ENCODE measurements at places on chromosomes 7 and 10.

- no peak for DNase-seq
Observed at GRCh38 chr7:19754521-19755116, 18.8 kb downstream of the TMEM196 start.

GRCh38 chr7:142313528-142313927 is 55.7 kb upstream of the PRSS58 start:
- no peak for DNase-seq

DNA sequence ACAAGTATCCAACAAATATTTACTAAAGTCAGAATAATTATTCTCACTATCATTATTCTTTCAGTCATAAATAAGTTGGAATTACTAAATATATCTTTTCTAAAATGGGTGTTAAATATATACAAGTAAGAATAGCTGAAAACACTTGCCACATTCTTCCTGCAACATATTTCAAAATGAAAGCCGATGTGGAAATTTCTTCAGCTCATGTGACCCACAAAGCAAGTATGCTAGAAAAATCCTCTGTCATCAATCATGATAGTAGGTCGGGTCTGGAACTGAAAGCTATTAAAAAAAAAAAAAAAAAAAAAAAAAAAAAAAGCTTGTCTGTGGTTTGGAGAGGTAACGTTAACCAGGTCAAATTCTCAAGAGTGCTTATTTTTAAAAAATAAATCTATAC is 344.7 kb downstream of the NEBL start:
- no peak for DNase-seq

DNA sequence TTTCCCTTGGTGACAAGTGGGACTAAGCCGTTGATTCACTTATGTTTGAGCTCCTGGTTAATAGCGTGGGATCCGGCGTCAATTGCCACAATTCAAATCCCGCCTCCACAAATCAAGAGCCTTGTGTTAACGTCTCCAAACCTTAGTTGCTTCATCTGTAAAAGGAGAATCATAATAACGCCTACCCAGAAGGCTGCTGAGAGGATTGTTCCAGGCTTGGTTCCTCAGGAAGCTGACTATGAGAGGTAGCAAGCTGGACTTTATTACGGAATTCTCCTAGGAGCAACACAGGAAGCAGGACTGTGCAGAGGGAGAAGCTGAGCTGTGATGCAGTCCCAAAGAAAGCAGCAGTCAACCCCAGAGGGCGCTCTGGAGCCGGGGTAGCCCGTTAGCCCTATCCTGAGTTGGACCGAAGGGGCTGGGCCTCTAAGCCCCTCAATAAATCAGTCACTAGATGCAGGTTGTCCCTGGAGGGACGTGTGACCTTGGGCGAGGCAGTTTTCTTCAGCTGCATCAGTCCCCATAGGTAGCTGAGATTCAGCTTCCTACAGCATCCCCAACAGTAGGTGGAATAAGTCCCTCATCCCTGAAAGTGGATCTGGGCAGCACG is 6.9 kb upstream of the BAG3 start:
- DNase-seq = no peak

DNA sequence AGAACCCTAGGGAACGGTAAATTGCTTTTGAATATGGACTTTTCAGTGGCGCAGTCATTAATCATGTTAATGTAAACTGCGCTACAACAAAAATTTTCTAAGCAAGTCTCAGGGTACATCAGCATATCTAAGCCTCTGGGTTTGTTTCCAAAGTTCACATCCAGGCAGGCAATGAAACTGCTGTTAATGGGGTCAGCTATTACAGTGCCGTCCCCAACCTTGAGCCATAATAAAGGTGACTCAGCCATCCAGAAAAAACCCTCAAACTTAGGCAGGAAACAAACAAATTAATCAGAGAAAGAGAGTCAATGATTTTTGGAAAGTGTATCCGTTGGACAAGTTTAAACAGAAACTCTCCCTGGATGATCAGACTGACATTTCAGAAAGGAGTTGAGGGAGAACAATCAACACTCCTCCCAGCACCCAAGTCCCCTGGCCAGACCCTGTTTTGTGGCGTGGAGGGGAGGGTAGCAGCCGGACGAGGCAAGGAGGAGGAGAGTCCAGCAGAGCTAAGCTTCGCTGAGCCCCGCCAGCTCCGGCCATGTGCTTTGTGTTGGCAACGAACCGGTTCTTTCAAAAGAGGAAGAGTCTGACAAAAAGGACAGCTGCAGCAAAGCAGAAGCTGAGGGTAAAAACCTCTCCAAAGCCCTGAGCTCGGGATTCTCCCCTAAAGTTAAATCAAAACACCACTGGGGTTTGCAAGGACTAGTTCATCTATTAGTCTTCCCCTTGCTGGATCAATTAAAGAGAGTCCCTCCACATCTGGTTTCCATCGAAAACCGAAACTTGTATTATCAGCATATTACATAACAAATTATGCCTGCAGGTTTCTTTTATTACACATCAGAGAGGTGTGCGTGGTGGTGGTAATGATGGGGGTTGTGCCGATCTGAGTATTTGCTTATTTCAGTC is 3.6 kb downstream of the FAM53B start:
- DNase-seq = no peak

- no peak for DNase-seq
Observed at GRCh38 chr10:69391158-69391557, 25.6 kb downstream of the TACR2 start.

DNA sequence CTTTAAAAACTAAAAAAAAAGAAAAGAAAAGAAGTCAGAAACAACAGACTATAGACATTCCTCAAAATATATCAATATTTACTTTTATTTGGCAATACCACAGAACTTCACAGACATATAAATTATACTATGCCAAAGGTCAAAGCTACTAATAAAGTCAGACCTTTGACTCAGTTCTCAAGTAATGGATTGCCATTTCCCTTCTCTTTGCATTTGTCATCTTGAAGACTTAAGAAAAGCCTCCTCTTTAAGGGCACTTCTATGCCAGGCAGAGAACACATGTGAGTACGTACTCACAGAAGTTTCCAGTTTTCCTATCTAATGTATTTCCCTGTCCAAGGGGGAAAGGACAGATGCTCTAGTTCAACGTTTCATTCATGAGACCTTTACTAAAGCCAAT is 37.6 kb downstream of the TNPO3 start:
- no peak for DNase-seq

GRCh38 chr10:72557362-72557761 is 68.5 kb downstream of the MICU1 start:
- DNase-seq = no peak

DNA sequence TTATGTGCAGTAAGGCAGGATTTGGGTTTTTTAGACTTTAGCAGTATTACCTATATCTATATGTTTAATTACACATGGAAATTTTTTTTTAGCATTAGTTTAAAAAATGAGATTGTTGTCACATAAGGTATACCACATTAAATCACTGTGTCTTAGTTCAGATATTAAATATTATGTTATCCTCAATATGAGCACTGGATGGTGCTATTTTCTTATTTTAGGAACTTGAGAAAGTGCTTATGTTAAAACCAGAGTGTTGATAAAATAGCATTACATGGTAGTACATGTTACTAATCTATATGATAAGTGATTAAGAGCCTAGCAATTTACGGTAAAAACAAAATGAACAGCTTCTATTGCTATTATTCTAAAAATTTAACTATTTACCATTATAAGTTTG is 28.8 kb downstream of the MIOS start:
- no peak for DNase-seq

GRCh38 chr7:129613016-129613337 is 1.5 kb downstream of the NRF1 start:
- DNase-seq = no peak

GRCh38 chr7:33916357-33917081 is 11.2 kb downstream of the BMPER start:
- DNase-seq = no peak

- no peak for DNase-seq
Observed at GRCh38 chr10:48336978-48337599, 30.6 kb downstream of the MAPK8 start.

- DNase-seq = peak; percentile 98
Observed at GRCh38 chr7:100965723-100966541, 3.4 kb upstream of the MUC12 start.

DNA sequence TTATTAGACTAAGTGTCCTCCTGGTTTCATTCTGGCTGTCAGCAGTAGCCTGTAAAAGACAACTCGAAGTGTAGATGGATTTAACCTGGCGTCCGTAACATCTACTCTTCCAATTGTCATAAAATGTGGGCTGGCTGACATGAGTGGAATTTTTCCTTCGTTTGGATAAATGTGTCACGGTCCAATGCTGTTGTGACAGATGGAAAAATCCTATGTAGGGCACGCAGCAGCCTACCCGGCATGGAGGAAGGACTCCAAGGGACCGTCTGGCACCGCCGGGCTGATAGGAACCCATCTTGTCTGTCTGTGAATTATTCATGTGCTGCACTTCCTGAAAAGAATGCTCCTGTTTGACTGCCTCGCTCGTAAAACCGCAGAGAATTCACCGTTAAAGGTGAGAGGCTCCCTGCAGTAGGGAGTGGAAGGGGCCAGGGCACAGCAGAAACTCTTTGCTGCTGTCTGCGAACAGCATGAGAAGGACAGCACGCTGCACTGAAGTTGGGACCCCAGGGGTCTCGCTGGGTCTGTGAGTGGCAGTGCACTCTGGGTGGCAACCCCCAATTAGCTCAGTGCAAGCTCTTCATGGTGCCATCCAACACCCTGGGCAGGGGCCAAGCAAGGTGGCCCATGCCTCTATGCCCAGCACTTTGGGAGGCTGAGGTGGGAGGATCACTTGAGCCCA is 1.6 kb upstream of the ORAI2 start:
- no peak for DNase-seq

DNA sequence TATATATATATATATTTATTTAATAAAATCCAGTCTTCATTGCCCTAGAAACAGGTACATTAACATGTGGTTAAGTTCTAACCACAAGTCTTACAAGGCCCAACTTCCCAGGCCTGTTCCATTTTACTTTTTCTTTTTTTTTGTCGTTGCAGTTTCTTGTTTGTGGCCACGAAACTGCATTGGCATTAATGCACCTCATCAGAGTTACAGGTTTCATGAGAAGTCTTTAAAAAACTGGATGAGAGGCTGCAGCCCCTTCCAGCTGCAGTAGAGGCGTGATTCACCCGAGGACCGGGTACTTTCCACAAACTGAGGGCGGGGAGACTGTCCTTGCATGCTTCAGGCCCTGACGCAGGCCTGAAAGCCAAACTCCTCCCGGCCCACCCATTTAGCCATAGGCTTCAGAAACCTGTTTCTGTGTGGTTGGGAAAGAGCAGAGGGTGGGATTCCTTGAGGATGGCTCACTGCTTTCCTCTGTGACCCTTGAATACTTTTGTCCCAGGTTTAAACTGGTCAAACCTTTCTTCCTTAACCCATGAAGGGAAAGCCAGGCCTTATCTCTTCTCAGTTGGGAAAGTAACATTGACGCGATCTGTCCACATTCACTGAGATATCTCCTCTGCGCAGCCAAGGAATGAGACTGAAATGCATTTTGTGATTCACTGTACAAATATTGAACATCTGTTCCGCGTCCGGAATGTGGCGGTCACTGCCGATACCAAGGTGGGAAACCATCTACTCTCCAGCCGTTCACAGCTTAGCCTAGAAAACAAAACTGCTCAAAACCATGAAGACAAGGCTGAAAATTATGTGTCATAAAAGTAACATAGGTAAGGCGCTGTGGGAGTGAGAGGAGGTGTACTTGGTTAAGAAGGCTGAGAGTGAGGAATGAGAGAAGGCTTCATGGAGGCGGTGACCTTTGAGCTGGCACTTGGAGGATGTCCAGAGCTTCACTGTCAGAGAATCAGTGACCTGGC is 311.7 kb downstream of the GATA3 start:
- DNase-seq = peak; percentile 22

DNA sequence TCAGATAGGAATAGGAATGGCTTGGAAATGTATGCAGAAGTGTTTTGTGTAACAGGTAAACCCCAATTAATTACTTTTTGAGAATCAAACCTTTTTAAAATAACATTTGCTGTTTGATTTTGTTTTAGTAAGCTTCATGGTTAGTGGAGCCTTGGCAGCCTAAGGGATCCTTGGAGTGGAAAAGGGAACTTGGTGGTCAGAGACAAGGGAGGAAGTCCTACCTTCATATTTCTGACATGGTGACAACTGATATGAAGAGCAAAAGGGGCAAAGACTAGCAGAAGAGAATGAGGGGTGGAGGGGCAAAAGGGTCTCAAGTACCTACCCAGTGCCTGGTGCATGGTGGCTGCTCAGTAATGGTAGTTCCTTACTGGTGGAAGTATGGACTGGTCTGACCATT is 32.3 kb downstream of the AHCYL2 start:
- no peak for DNase-seq

DNA sequence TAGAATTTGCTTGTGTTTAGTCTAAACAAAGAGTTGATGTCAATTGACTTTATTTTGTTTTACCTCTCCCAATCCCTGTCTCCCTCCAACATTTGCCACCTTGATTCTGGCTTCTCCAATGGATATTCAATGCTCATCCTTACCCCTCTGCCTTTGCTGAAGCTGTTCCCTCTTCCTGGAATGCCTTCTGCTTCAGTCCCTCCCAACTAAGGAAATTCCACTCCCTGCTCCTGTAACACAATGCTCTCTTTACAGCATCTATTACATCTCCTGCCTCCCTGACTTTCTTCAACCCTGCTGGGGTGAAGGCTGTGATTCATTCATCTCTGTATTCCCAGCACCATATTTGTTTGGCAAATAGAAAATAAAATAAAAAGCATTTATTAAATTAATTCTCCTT is 34.5 kb upstream of the TAC1 start:
- no peak for DNase-seq

- no peak for DNase-seq
Observed at GRCh38 chr10:60000747-60001146, 94.4 kb upstream of the CCDC6 start.

GRCh38 chr10:7471720-7472367 is 61.0 kb upstream of the SFMBT2 start:
- DNase-seq = no peak

- DNase-seq = no peak
Observed at GRCh38 chr7:17622451-17622850, 317.8 kb downstream of the SNX13 start.

- no peak for DNase-seq
Observed at GRCh38 chr10:43124574-43125273, 13.5 kb upstream of the CSGALNACT2 start.

DNA sequence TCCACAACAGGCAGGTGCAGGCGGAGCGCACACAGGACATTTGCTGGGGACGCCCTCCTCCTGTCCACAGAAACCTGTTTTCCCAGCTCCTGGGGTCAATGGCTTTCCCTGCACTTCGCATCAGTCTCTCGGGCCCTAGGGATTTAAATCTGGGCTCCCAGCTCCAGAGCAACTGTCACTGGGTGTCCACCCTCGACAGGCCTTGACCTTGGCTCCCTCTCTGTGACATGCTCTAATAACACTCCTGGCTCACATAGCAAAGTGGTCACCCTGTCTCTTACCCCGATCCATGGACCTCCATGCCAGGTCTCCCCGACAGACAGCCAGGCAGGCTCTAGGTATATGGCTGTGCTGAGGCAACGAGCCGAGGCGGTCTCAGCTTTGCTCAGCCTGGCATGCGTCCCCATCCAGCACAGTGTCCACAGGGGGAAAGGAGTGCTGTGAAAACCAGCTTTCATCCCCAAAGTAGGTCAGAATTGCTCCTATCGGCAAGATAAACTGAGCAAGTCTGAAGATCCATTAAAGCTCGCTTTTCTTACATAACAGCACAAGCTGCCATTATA is 195.6 kb downstream of the TNS3 start:
- no peak for DNase-seq
